Activated CD4-positive, CD25-positive, alpha-beta regulatory T cell treated with anti-CD3 and anti-CD28 coated beads, Interleukin-2, amount 50 U/mL, for 72 hours (primary cell): ENCODE measurements at places on chromosomes 1 and 21.

DNA sequence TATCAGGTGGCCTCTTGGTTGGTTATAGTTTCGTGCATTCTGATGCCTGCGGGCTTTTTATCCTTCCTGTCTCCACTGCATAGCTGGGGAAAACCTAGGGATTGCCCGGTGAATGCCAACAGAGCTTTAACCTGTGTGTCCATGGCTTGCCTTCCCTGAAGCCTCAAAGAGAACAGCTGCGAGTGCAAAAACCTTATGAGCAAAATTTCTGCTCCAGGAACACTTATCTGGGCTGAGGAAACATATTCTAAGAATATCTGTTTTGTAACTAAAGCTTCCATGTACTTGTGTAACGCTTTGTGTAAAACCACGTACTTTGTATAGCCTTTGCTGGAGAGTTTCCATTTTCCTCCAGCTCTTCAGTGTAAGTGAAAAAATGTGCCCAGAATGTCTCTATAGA, 7.2 kb downstream of the CNST start:
- no peak for DNase-seq

- no peak for DNase-seq
Observed at GRCh38 chr1:248739572-248740205, 15.9 kb downstream of the LYPD8 start.

- no peak for DNase-seq
Observed at GRCh38 chr21:26934383-26934782, 32.5 kb downstream of the ADAMTS5 start.

- DNase-seq = no peak
Observed at GRCh38 chr1:109978761-109979488, 5.6 kb upstream of the AHCYL1 start.

DNA sequence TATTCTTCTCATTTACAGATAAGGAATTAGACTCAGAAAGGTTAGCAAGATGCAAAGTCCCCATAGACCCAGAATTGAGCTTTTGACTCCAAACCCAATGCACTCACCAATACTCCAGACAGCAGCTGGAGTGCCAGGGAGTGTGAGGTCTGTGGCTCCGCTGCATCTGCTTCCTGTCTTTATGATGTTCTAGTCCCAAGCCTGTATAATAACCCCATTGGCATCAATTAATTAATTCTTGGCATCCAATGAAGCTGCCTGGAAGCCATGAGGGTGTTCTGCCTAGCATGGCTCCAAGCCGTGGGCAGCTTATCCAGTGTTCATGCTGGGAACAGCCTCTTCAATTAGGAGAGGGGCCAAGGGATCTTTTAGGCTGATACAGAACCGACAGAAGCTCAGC, 188.7 kb downstream of the GIPC2 start:
- DNase-seq = no peak

GRCh38 chr1:214364386-214364785, 83.4 kb downstream of the SMYD2 start:
- no peak for DNase-seq
